ENCODE measurements at places on chromosomes 5 and 9. TPM values are rescaled to one million over a fixed set of nuclear protein-coding genes. Genes with fewer than 3 reads are reported as not detected.
A peak's percentile ranks its signal among the peaks of the same experiment; 100 is the strongest.

SOHLH1 gene
- total RNA-seq, result 0.18 TPM

- H3K27me3 ChIP-seq, result no peaks in the 10 kb centered on the region
- peaks cover 6% of the 10 kb centered on the region for H3K4me1 ChIP-seq
- DNase-seq, result no peak
- H3K27ac ChIP-seq, result no peak overlapping the region
- no peaks in the 10 kb centered on the region for H3K36me3 ChIP-seq
- no peak overlapping the region for H3K4me3 ChIP-seq
Observed at GRCh38 chr5:147522435-147522834, 12.6 kb upstream of the DPYSL3 start.

SNX24 gene
- total RNA-seq, result 16.1 TPM

- no peaks in the 10 kb centered on the region for H3K36me3 ChIP-seq
- DNase-seq, result peak; percentile 57
- no peaks in the 10 kb centered on the region for H3K4me1 ChIP-seq
- H3K27ac ChIP-seq, result no peak overlapping the region
Observed at GRCh38 chr5:78899922-78900362, 85.2 kb downstream of the ARSB start.

DNA sequence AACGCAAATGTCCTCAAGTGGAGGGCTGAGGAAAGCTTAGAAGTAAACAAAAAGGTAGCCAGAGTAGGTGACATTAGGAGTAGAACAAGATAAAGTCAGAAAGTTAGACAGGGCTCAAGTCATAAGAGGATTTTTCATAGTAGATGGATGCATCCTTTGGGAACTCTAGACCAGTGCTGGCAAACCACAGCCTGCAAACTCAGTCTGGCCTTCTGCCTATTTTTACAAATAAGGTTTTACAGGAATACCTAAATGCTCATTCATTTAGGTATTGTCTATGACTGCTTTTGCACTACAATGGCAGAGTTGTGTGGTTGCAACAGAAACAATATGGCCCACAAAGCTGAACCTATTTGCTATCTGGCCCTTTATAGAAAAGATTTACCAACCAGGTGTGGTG, 116.0 kb upstream of the HMHB1 start:
- no peaks in the 10 kb centered on the region for H3K27me3 ChIP-seq
- H3K4me3 ChIP-seq, result no peak overlapping the region
- H3K27ac ChIP-seq, result no peak overlapping the region

SVEP1 gene
- 0.08 TPM for total RNA-seq

DNA sequence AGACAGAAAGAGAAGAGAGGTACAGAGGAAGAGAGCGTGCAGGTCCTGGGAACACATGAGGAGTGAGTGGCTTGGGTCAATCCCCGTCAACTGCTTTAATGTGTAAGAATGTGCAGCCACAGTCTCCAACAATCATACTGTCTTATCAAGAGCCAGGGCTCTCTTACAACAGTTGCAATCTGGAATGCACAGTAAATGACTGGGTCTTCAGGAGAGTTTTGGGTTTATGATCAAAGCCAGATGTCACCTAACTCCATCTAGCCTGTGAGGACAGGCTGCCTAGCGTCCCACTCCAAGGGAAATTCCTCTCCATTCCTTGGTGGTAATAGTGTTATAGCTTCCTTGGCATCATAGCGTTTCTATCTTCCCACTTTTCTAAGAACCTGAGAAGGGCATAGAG, 75.0 kb upstream of the TRIO start:
- H3K27me3 ChIP-seq, result peaks cover 1% of the 10 kb centered on the region
- no peak for DNase-seq
- no peaks in the 10 kb centered on the region for H3K36me3 ChIP-seq
- no peaks in the 10 kb centered on the region for H3K4me1 ChIP-seq
- no peak overlapping the region for H3K27ac ChIP-seq

- no peaks in the 10 kb centered on the region for H3K27me3 ChIP-seq
- no peaks in the 10 kb centered on the region for H3K36me3 ChIP-seq
- no peak for DNase-seq
- no peak overlapping the region for H3K4me3 ChIP-seq
- no peak overlapping the region for H3K27ac ChIP-seq
Observed at GRCh38 chr5:13328316-13328715, 616.2 kb downstream of the DNAH5 start.

GRCh38 chr9:14037331-14037730, 276.6 kb downstream of the NFIB start:
- H3K4me3 ChIP-seq, result no peak overlapping the region
- H3K27me3 ChIP-seq, result no peaks in the 10 kb centered on the region
- no peak for DNase-seq
- no peak overlapping the region for H3K27ac ChIP-seq
- no peaks in the 10 kb centered on the region for H3K36me3 ChIP-seq

XRCC4 gene
- 6.8 TPM for total RNA-seq

- peaks cover 17% of the 10 kb centered on the region for H3K4me1 ChIP-seq
- no peak for DNase-seq
- no peak overlapping the region for H3K4me3 ChIP-seq
- H3K27ac ChIP-seq, result no peak overlapping the region
- H3K36me3 ChIP-seq, result no peaks in the 10 kb centered on the region
Observed at GRCh38 chr9:132505991-132506655, 76.3 kb upstream of the BARHL1 start.

DNA sequence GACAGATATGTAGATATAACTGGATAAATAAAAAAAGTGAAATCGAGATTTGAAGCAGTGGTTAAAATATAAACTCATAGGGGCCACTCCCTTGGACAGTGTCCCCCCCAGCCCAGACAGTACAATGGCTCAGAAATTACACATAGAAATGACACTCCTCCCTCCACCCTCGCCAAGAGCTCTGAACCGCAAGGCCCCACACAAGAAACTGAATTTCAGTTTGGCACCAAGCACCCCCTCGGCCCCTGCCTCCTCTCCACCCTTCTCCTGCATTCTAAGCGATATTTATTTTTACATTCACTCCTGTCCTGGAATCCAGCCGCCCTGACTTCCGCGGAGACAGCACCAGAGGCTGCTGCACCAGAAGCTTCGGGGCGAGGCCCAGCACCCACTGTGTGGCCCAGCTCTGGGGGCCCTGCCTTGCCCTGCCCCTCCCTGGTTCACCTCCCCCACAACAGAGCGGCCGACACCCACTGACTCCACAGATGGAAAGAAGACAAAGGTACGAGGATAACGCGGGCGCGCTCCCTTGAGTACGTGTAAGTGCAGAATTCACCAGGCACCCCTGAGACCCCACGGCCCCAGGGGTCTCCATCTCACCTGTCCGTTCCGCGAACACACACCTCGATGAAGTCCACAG, 11.0 kb downstream of the STC2 start:
- H3K4me3 ChIP-seq, result no peak overlapping the region
- peaks cover 6% of the 10 kb centered on the region for H3K36me3 ChIP-seq
- no peak for DNase-seq
- H3K27me3 ChIP-seq, result peaks cover 6% of the 10 kb centered on the region
- no peak overlapping the region for H3K27ac ChIP-seq

- peak; percentile 97 for DNase-seq
- no peak overlapping the region for H3K27ac ChIP-seq
- peaks cover 38% of the 10 kb centered on the region for H3K4me1 ChIP-seq
- H3K4me3 ChIP-seq, result no peak overlapping the region
- peaks cover 12% of the 10 kb centered on the region for H3K27me3 ChIP-seq
- H3K36me3 ChIP-seq, result peaks cover 15% of the 10 kb centered on the region
Observed at GRCh38 chr9:127869310-127870152, 7.9 kb downstream of the AK1 start.

- H3K27me3 ChIP-seq, result no peaks in the 10 kb centered on the region
- H3K27ac ChIP-seq, result no peak overlapping the region
- no peaks in the 10 kb centered on the region for H3K4me1 ChIP-seq
- DNase-seq, result no peak
Observed at GRCh38 chr9:72092820-72093219, 32.4 kb upstream of the C9orf57 start.

APBA1 gene
- total RNA-seq, result 8.4 TPM

SPINK5 gene
- total RNA-seq, result 4.3 TPM

GRCh38 chr5:132250547-132250946, 6.9 kb upstream of the PDLIM4 start:
- H3K27ac ChIP-seq, result no peak overlapping the region
- H3K36me3 ChIP-seq, result no peaks in the 10 kb centered on the region
- H3K4me3 ChIP-seq, result no peak overlapping the region
- H3K27me3 ChIP-seq, result peaks cover 3% of the 10 kb centered on the region
- no peaks in the 10 kb centered on the region for H3K4me1 ChIP-seq
- no peak for DNase-seq

ARL14EPL gene
- total RNA-seq, result not detected

DNA sequence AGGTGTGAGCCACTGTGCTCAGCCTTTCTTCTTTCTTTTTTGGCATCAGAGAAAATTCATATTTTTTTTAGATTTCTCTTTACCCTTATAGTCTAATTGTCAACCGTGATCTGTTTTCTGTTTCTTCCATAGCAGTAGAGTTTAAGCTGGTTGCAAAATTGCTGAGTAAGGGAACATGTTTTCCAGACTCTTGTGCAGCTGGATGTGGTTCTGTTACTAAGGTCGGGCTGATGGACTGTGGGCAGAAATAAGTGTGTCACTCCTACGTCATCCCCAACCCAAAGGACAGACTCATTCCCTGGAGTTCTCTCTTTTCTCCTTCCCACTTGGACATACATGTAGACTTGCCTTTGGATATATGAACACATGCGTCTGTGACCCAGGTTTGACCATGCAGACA, 64.1 kb upstream of the GOLM1 start:
- no peak overlapping the region for H3K4me3 ChIP-seq
- DNase-seq, result no peak
- no peak overlapping the region for H3K27ac ChIP-seq
- peaks cover 1% of the 10 kb centered on the region for H3K27me3 ChIP-seq

PCDHB2 gene
- total RNA-seq, result 44.9 TPM

DNA sequence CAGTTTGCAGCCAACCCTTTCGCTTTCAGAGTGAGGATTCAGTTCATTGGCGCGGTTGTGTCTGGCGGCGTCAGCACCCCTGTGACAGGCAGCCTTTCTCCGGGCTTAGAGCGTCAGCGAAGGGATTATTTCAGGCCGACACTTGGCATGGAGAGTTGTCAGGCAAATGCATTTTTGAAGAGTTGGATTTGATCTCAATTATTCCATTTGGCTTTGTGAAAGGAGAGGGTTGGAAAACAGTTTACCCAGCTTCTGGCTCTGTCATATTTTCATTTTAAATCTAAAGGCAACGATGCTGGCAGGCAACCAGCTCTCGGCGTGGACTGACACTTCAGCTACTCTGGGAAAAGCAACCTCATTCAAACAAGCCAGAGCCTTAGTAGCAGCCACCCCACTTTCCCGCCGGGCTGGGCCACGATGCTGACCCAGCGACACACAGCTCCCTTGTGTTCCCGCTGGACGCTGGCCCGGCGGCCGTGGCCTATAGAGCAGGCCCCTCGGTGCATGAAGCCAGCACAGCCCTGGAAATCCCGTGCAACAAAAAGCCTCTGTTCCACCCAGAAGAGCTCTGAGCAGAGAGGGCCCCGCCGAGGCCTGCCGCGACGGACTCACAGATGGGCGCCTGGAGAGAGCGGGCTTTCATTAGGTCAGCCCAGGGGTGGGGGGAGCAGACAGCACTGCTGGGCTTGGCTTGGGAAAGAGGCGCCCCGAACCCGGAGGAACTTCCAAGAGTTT, 28.9 kb upstream of the LPCAT1 start:
- H3K27ac ChIP-seq, result no peak overlapping the region
- peaks cover 2% of the 10 kb centered on the region for H3K27me3 ChIP-seq
- DNase-seq, result no peak
- H3K36me3 ChIP-seq, result no peaks in the 10 kb centered on the region
- no peaks in the 10 kb centered on the region for H3K4me1 ChIP-seq

DNA sequence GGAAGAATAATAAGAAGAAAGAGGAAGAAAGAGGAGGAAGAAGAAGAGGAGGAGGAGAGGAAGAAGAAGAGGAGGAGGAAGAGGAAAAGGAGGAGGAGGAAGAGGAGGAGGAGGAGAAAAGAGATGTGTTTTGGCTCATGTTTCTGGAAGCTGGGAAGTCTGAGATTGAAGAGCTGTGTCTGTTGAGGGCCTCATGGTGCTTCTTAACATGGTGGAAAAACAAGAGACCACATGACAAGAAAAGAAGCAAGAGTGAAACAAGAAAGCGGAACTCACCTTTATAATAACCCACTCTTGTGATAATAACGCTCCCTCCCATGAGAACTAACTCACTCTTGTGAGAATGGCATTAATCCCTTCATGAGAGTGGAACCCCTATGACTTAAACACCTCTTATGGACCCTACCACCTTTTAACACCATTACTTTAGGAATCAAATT, 36.1 kb upstream of the RANBP6 start:
- H3K4me3 ChIP-seq, result no peak overlapping the region
- H3K27ac ChIP-seq, result no peak overlapping the region
- DNase-seq, result no peak
- peaks cover 4% of the 10 kb centered on the region for H3K4me1 ChIP-seq
- peaks cover 1% of the 10 kb centered on the region for H3K27me3 ChIP-seq

TMEM252 gene
- not detected for total RNA-seq

DNA sequence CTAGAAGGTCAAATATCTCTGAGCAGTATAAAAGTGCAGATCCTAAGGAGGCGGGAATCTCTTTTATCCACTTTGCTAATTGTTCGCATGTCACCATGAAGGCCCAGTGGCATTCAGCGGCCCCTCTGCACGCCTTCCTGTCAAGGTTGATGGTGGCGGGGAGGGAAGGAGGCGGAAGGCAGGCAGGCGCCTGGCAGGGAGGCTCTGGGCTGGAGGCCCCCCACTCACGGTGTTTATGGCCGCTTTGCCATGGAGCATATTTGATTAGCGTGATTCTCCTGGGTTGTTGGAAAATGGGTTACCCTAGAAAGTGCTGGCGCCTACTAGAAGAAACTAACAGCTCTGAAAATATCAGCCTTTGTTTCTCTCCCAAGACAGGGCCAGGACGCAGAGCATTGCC, 209.6 kb downstream of the FSTL4 start:
- no peaks in the 10 kb centered on the region for H3K4me1 ChIP-seq
- no peak overlapping the region for H3K4me3 ChIP-seq
- peaks cover 2% of the 10 kb centered on the region for H3K27me3 ChIP-seq
- H3K27ac ChIP-seq, result no peak overlapping the region
- no peaks in the 10 kb centered on the region for H3K36me3 ChIP-seq
- DNase-seq, result peak; percentile 1

SAXO1 gene
- not detected for total RNA-seq

CCNO gene
- total RNA-seq, result 0.15 TPM

- H3K36me3 ChIP-seq, result no peaks in the 10 kb centered on the region
- H3K4me3 ChIP-seq, result no peak overlapping the region
- no peaks in the 10 kb centered on the region for H3K27me3 ChIP-seq
- H3K27ac ChIP-seq, result no peak overlapping the region
- no peak for DNase-seq
Observed at GRCh38 chr5:144004146-144004545, 166.3 kb downstream of the YIPF5 start.

All from endothelial cell (in vitro differentiated cells).